Right atrium auricular region (tissue), 2 donors: ENCODE measurements at places on chromosomes 3 and 15. TPM values are rescaled to one million over a fixed set of nuclear protein-coding genes. Genes with fewer than 3 reads are reported as not detected.

The GCSAM gene
- 0.12 TPM for total RNA-seq

The PLA1A gene
- 6.7 TPM for total RNA-seq

The ADCY5 gene
- total RNA-seq: 163 TPM

The CCDC54 gene
- not detected for total RNA-seq

The SLC2A2 gene
- not detected for total RNA-seq

The CISH gene
- 4.7 TPM for total RNA-seq

The MCF2L2 gene
- 0.08 TPM for total RNA-seq

- no peak for DNase-seq
Measured at GRCh38 chr15:79401301-79401700, 30.8 kb upstream of the MINAR1 start.

- no peak for DNase-seq
Measured at GRCh38 chr3:94596887-94597566, 534.2 kb downstream of the NSUN3 start.

GRCh38 chr15:57604507-57604906 lies 12.8 kb downstream of the MYZAP start:
- no peak for DNase-seq

DNA sequence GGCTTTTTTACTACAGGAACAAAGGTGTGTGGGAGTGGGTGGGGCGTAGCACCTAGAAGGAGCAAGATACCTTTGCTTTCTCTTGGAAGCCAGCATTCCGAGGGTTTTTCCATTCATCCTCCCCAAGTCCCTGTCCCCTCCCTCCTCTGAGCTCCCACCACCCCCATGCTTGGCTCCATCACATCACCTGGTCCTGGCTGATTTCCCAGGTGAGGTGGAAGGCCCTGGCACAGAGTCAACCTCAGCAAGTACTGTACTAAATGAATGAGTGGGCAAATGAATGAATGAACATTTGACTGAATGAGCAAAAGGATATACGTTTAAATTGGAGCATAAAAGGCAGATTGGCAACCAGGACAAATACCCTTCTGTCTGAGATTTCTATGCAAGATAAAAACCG lies 45.4 kb downstream of the DZIP1L start:
- DNase-seq: no peak

DNA sequence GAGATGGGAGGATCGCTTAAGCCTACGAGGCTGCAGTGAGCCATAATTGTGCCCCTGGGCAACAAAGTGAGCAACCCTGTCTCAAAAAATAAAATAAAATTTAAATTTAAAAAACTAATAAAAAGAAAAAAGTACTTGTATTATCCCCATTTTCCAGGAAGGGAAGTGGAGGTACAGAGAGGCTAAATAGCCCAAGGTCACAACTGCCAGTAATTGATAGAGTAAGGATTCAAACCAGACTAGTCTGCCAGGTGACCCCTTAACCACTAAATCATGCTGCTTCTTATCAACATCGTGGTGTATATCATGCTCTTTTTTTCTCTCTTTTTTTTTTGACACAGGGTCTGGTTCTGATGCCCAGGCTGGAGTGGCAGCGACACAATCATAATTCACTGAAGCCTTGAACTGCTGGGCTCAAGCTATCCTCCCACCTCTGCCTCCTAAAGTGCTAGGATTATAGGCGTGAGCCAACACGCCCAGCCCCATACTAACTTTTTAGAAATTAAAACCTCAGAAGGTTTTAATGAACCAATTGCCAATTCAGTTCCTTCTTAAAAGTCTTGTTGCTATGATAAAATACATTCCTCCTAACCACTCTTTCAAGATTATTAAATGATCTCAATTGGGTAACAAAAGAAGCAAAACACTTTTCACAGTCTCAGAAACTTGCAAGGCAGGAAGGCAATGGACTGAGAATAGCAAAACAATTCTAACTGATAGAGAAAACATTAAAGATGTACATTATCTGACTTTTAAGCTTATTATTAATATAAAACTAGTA lies 30.5 kb downstream of the HERC1 start:
- no peak for DNase-seq

DNA sequence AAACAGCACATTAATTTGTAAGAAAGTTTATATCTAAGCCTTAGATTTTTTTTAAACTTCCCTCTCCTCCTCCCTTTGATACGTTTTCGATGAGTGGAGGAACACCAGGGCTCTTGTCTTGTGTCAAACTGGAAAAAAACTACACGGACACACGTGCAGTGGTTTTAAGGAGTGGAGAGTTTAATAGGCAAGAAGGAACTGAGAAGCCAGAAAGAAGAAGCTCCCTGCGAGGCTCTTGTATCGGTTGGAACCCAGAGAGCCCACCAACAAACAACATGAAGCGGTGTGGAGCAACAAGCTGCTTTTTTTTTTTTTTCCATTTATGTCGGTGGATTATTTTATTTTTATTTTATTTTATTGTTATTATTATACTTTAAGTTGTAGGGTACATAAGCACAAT lies 18.6 kb downstream of the NDUFB4 start:
- DNase-seq: no peak

- DNase-seq: no peak
Measured at GRCh38 chr15:90160781-90161727, 40.1 kb upstream of the SEMA4B start.

DNA sequence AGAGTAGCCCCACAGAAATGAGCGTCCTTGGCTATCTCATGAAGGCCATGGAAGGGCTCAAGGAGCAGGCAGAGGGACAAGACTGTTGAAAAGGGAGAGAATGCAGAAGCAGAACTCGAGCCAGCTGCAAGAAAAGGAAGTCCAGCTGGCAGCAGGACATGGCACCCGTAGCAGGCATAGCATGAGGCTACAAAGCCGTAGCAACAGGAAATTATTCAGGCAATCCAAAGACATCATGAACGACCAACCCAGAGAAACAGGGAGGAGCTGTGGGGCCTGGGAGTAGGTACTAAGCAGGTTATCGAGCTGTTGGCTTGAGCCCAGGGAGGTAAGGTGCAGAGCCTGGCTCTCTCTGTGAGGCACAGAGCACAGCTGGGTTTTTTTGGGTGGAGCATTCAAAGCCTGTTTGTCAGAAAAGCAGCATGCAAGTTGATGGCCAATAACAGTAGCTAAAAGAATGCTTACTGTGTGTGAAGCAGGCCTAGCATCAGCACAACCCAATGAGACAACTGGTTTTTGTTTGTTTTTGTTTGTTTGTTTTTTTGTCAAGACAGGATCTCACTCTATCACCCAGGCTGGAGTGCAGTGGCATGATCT lies 144.0 kb upstream of the SMAD3 start:
- DNase-seq: no peak

GRCh38 chr3:161452179-161452578 lies 44.4 kb upstream of the OTOL1 start:
- no peak for DNase-seq
